Fibroblast of lung (primary cell): ENCODE measurements at places on chromosomes 12 and 14.

- DNase-seq, result peak; percentile 96
Observed at GRCh38 chr14:22432348-22432976, 156.6 kb downstream of the DAD1 start.

- DNase-seq, result no peak
Observed at GRCh38 chr14:69882915-69883314, 3.7 kb downstream of the SMOC1 start.

- no peak for DNase-seq
Observed at GRCh38 chr12:66449531-66449930, 147.2 kb downstream of the HELB start.

DNA sequence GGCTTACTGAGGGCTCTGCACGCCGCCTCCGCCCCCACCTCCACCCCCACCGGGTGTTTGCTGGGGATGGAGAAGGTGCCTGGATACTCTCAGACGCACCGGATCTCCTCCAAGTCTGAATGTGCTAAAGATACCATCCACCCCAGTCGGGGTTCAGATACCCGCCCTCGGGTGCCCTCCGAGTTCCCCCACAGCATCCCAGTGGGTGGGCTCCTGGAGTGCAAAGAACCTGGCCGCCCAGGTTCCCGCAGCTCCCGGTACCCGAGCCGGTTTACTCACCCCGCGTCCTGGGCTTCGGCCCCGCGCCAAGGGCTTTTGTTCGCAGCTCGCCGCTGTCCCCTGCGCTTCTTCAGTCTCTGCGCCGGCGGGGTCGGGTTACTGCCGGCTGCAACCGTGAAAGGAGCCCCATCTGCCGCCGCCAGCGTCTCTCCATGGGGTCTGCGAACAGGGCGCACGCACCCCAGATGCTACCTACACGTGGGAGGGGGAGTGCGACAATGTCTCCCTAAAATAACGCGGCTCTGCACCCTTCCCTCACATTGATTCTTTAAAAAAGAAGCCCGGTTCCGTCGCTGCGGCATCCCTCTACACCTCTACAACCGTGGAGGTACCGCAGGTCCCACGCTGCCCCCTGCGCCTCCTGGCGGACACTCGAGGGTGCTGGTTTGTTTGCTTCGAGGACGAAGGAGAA, at the start of gene CCDC177:
Gene CCDC177 (minus strand): TSS at position 609 of the 691 bp plus-strand sequence. CDS start 1,249 bp downstream, outside the sequence.
- DNase-seq, result peak; percentile 28

DNA sequence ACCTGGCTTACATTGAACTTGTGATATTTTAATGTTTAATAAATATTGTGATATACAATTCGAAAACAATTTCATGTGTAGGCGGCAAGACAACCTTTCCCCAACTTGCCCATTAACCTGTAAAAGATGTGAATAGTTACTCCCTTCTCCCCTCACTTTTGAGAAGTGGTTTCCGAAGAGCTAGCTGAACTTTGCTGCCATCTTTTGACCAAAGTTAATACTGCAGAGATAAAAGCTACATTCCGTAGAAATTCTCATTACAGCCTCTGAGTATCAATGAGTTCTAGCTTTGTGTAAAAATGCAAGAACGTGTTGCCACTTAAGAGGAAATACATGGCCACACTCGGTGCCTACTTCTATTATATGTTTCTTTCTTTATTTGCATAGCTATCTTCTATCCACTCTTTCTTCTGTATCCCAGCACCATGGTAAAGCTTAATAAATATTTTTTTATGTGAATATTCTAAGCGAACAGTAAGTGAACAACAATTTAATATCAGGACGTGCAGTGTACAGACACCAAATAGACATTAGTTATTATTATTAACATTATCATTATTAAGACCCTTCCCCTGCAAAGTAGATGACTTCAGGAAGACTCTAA, 105.1 kb upstream of the TMEM260 start:
- DNase-seq, result peak; percentile 59

DNA sequence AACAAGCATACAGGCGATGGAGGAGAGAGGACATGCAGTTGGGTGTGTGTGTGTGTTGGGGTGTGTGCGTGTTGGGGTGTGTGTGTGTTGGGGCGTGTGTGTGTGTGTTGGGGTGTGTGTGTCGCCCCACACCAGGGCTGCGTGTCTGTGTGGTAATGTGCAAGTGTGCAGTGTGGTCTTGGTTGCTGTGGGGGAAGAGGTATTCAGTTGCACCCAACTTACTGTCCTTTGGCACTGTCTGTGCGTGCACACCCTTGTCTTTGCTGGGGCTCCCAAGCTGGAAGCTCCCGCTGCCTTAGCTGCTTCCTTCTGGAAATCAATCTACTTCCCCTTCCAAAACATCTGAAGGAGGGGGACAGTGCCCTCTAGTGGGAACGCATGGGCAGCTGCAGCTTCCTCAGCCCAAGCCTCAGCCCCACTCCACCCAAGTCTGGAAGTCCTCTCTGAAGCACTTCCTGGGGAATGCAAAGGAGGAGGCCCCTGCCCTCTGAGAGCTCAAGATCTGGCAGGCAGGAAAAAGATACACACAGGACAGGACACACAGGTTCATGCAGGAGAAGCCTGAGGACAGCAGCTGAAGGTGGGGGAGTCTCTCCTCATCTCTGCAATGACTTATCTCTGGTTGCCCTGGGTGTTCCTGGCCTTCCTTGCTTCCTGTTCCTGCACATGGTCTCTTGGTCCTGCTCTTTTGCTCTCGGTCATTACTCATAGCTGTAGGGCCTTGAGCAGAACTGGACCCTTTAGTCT, 13.1 kb downstream of the ASIC1 start:
- DNase-seq, result peak; percentile 91

DNA sequence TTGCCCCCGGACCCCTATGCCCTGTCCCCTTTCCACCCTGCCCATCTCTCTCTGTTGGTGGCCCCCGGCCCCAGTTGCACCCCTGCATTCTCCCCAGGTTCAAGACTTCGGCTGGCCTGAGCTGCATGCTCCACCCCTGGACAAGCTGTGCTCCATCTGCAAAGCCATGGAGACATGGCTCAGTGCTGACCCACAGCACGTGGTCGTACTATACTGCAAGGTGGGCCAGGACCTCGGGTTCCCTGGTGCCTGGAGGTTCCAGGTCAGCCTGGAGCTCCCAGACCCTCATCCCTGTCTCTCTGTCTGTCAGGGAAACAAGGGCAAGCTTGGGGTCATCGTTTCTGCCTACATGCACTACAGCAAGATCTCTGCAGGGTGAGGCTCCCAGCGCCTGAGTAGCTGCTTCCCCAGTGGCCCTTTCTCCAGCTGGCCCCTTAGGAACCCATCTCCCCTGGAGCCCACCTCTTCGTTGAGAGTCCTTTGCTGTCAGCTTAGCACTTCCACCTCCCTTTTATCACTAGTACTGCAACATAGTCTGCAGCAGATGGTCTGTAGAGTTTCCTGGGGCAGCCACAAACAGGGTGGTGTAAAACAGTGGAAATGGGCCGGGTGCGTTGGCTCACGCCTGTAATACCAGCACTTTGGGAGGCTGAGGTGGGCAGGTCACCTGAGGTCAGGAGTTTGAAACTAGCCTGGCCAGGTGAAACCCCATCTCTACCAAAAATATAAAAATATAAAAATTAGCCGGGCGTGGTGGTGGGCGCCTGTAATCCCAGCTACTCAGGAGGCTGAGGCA, 5.8 kb downstream of the TNS2 start:
- DNase-seq, result no peak

DNA sequence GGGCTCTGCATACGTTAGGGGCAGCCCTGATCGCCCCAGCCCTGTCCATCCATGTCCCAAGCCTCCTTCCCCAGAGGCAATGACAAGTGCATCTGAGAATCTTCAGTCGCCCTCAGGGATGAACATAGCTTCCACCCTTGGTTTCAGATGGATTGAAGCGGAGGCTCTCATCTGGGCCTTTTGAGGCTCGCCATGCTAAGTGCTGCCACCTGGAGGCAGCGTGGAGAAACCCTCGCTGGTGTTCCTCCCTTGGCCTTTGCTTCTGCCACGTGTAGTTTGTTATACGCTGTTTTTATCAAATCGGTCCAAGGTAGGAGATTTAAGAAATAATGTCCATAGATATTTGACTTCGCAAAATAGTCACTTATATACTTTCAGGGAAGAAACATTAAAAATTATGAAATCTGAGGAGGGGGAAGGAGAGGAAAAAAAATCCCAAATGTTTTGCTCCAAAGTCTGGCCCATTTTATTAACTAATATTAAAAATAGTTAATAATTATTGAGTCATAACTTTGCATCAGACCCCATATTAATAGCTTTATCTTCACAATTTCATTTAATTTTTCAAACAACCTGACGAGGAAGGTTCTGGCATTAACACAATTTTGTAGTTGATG, 28.8 kb upstream of the LRRC10 start:
- DNase-seq, result peak; percentile 53

DNA sequence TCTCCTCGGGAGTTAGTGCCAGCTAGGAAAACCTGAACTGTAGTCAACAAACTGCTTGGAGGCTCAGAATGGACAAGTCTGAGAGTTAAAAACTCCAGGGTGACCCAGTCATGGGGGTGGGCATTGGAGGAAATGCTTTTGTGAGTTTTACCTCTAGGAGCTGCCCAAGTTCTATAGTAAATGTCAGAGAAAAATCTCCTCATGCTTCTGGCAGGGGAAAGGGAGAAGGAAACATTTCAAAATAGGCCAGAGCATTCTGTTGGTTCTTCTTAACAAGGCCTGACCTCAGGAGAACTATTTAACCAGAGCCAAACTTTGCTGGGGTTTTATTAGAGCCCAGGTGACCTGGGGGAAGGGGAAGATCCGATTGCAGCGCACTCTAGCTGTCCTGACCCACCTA, 12.3 kb downstream of the NINJ2 start:
- DNase-seq, result no peak

- DNase-seq, result peak; percentile 36
Observed at GRCh38 chr12:132275110-132275531, 54.3 kb downstream of the GALNT9 start.

DNA sequence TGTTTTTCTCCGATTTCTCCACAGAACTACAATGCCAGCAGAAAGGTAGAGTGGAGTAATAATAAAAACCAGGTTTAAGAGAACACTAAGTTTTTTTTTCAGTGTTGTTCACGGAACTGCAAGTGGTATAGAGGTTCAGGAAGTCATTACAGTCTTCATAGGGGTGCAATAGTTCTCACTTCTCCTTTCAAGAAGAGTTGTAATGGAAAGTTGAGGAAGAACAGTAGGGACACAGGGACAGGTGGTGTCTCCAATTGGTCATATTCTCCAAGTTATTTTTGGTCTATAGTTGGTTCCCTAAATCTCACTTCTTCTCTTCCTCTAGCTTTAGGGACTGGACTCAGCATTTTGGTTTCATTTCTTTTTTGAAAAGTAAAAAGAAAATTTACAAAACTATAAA, 894.0 kb downstream of the NRXN3 start:
- no peak for DNase-seq

DNA sequence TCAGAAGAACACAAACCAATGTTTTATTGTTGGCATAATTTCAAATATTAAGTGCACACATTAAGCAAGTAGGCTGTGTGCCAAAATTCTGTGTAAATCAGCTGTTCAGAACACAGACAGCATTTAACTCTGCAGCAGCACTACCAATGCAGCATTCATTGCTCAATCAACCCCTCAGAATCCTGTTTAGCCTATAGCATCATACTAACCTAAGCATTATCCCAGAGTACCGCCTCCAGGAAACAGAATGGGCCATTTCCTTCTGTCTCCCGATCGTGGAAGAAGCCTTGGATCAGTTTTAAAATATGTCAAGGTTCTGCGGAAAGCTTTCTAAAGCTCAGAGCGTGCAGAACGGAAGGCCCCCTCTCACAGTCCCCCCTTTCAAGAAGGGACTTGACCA, 3.3 kb downstream of the IL26 start:
- peak; percentile 79 for DNase-seq

GRCh38 chr12:69002969-69003368, 70.0 kb upstream of the CPM start:
- no peak for DNase-seq

GRCh38 chr14:68516342-68516741, 276.5 kb downstream of the ZFP36L1 start:
- no peak for DNase-seq

- no peak for DNase-seq
Observed at GRCh38 chr14:71001742-71002141, 94.5 kb downstream of the PCNX1 start.

DNA sequence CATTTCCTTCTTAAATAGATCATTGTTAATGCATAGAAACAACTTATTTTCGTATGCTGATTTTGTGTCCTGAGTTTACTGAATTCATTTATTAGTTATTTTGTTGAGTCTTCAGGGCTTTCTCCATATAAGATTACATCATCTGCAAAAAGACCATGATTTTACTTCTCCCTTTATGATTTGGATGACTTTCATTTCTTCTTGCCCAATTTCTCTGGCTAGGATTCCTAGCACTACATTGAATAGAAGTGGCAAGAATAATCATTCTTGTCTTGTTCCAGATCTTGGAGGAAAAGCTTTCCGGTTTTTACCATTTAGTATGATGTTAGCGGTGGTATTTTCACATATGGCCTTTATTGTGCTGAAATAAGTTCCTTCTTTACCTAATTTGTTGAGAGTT, 303.0 kb upstream of the RTL1 start:
- no peak for DNase-seq

DNA sequence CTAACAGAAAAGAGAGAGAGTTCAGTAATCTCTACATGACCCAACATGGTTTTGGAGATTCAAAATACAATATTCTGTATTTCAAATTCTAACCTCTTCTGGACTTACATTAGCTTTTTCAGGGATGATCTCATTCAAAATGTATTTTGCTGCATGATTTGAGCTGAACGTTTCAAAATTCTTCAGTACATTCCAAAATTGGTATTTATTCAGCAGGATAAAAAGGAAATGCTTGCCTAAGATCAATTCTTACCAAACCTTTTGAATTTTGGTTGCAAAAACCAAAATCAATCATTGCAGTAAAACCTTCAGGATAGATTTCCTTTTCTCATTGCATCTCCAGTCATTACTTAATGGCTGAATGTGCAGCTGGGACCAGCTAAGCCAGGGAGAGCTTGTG, 1761.3 kb upstream of the SEL1L start:
- peak; percentile 9 for DNase-seq

DNA sequence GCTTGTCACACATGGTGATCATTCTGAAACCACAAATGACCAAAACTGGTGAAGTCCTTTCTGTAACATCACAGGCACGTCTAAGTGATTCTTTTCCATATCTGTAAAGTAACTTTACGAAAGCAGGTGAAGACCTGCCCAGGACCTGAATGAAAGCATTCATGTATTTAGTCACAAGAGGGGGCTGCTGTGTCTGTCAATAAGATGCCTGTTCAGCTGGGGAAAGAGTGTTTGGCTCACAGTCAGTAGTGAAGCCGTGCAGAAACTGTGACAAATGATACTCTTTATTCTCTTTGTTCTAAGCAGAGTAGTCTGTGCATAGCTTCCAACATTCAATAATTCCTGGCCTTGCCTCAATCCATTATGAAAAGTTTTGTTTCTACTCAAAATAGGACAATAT, 373.5 kb upstream of the OR4E1 start:
- DNase-seq, result no peak

DNA sequence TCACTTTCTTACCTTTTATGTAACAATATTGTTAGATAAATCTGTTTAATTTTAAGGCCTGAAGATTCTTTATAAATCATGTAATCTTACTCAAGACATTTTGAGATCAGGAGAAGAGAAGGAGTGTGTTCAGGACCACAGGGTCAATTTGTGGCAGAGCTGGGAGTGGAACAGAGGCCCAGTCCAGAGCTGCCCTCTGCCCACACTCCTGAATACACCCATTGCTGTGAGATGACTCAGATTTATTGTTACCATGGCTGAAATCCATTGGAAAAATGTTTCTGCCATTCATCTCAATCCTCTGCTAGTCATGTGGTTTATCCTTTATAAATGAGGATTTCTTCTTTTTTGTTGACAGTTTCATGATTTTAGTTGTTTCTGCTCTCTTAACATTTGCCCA, 100.5 kb upstream of the STXBP6 start:
- peak; percentile 72 for DNase-seq

GRCh38 chr12:63085120-63085519, 65.9 kb downstream of the AVPR1A start:
- DNase-seq, result no peak
